SJCRH30 (cell line): ENCODE measurements at places on chromosomes 4 and X. TPM values are rescaled to one million over a fixed set of nuclear protein-coding genes. Genes with fewer than 3 reads are reported as not detected.

Gene MAPK10
- 35.5 and 46.2 TPM in 2 replicates for total RNA-seq

- DNase-seq = no peak
Observed at GRCh38 chr4:89303177-89303576, 4.4 kb downstream of the GPRIN3 start.

- peak; percentile 80 for DNase-seq
Observed at GRCh38 chrX:39605183-39605582, 492.6 kb downstream of the BCOR start.

Gene TMPRSS11A
- total RNA-seq = not detected in 2 replicates

Gene ITGB1BP2
- 4.5 and 5.0 TPM in 2 replicates for total RNA-seq

DNA sequence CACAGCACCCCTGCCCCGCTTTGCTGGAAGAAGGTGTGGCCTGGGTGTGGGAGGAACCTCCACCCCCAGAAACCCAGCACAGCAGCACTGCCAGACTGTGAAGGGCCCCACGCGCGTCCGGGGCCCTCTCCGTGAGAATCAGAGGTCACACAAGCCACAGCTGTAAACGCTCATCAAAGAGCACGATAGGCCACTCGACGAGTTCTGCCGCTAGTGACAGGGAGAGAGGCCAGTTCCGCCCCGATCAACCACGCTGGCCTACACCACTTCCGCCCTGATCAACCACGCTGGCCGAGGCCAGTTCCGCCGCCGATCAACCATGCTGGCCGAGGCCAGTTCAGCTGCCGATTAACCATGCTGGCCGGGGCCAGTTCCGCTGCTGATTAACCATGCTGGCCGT, 25.9 kb upstream of the ADRA2C start:
- DNase-seq = no peak

Gene MAB21L2
- total RNA-seq = not detected in 2 replicates

DNA sequence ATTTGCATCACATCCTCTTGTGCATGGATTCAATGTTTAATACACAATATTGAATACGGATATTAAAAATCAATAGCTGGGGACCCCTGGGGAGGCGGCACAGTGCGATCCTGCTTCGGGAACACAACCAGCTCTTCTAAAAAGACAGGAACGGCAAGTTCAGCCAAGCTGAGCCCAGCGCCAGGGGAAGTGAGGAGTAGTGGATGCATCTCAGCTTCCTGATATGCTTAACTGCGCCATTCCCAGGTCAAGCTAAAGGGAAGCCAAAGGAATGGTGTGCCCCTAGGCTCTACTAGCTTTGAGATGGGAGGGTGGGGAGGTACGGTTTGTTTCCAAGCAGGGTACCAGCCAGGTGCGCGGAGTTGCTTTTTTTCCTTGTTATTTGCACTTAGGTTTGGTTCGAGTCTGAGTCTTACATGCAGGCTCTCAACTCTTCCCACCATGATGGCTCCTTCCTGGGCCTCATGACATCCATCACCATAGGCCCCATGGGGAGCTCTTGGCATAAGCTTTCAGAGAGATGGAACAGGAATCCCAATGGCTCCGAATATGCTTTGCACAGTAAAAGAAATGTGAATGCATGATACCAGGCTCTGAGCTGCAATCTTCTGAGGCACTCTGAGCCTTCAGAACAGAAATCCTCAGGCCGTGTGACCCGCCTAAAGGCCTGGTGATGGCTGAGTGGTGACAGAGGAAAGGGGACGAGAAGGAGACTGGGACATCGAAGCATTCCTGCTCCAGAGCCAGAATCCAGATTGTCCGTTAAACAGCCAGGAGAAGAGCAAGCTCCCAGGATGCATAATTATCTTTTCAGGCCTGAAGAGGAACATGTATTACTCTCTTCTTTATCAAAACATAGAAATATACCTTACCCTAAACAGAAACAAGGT, 51.8 kb upstream of the BCOR start:
- DNase-seq = no peak

DNA sequence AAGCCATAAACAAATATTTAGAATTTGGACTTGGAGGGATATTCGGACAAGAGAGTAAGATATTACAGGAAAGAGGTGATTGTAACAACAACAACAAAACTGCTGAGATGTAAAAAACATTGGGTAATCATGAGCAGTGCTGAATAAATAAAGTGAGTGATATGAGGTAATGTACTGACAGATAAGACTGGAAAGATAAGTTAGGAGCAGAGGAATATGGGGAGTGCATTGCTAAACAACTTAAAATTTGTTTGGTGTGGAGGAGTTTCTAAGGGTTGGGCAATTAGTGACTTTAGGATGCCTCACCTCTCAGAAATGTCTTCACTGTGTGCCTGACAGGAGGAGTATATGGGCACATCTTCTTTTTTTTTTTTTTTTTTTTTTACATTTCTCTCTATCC, 637.8 kb upstream of the GRIA3 start:
- DNase-seq = no peak

DNA sequence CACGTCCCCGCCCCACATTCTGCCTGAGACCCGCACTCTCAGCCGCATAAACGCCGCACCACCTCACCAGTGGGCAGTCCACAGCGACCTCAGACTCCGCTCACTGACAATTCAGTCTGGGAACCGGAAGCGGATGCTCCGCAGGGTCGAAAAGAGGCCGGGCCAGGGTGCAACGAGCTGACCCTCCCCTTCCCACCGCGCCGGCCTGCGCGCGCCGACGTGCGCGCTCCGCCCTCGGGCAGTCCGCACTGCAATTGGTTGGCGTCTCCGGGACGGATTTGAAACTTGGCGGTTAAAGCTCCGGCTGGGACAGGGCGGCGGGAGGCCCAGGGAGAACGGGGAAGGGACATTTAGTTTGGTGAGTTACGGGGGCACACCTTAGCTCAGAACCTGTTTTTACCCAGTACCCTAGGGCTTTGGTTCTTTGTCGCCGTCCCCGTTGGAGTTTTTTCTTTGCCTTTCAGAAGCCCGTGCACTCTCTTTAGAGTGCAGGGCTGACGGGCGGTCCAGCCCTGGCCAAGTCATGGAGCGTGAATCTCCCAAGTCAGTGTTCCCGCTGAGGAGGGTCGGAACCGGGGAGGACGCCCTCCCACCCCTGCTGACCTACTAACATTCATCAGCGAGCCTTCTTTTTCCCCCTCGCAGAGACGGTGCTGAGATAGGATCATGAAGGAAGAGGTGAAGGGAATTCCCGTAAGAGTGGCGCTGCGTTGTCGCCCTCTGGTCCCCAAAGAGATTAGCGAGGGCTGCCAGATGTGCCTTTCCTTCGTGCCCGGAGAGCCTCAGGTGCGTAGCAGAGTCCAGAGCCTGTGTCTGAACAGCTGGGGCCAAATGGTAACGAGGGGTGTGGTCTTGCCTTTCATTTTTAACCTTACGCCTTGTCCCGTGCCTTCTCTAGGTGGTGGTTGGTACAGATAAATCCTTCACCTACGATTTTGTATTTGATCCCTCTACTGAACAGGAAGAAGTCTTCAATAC, at the start of the genes KIF4A and PDZD11:
Gene KIF4A, plus strand, starts transcription at position 312 of the 978 bp plus-strand sequence. Its CDS starts 355 bp downstream, at position 667.
Gene PDZD11, minus strand, starts transcription at position 135 of the 978 bp plus-strand sequence. CDS start 586 bp downstream, outside the sequence.
- DNase-seq = peak; percentile 90

DNA sequence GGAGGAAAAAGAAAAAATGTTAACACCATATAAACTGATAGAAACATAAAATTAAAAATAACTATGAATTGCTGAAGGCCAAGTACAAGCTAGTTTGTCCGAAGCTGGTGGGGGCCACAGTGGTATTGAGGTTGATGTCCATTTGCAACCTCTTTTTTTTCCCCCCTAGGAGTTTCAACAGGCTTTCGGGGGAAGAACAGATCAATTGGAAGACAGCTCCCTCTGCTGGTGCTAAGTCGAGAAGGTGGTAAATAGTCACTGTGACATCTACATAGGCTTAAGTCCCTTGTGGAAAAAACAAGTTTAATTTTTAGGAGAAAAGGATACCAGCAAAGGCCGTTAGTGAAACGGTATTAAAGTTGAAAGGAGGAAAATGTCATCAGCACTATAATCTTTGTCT, 115.7 kb upstream of the ZXDA start:
- peak; percentile 50 for DNase-seq

GRCh38 chr4:24411299-24411698, 173.1 kb downstream of the DHX15 start:
- no peak for DNase-seq

Gene POU3F4
- total RNA-seq = not detected in 2 replicates

DNA sequence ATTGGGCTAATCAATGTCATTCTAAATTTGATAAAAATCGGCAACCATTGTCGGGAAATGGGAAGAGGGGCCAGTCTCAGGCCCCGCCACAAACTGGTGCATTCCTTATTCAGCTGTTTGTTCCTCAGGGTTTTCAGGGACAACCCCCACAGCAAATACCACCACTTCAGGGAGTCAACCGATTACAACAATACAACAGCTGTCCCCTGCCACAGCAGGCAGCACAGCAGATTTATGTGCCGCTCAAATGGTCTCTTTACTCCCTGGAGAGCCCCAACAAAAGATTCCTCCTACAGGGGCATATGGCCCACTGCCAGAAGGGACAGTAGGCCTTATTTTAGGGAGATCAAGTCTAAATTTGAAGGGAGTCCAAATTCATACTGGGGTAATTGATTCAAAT, 61.8 kb downstream of the ZNF732 start:
- DNase-seq = peak; percentile 75

Gene CYSLTR1
- 0.13 and 0.36 TPM in 2 replicates for total RNA-seq

GRCh38 chr4:15333692-15334633, 93.9 kb upstream of the C1QTNF7 start:
- DNase-seq = no peak

GRCh38 chrX:155094468-155095061, 23.3 kb downstream of the BRCC3 start:
- DNase-seq = peak; percentile 11

Gene FAM241A
- 0.03 and 0.08 TPM in 2 replicates for total RNA-seq

Gene OTUD6A
- not detected in 2 replicates for total RNA-seq

GRCh38 chr4:6710282-6710681, 617 bp upstream of the MRFAP1L1 start:
- no peak for DNase-seq

GRCh38 chr4:48331577-48332330, 9.6 kb upstream of the SLAIN2 start:
- peak; percentile 35 for DNase-seq

DNA sequence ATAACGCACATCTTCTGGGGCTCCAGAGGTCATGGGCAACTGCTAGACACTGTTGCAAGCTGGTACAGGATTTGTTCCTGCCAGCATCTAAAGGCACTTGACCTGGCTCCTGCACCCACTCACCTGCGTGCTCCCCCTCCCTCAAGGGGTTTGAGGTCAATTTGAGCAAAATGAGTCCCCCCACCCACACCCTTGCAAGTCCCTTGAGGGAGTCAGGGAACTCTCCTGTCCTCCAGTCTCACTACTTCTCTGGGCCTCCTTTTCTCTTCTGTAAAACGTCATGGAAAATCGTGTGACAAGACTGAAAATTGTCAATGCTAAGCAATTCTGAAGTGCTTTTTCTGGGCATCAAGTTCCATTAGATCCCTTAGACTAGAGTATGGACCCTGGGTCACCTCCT, 39.9 kb upstream of the PGK1 start:
- no peak for DNase-seq

- no peak for DNase-seq
Observed at GRCh38 chrX:72604705-72605104, 32.1 kb upstream of the HDAC8 start.

DNA sequence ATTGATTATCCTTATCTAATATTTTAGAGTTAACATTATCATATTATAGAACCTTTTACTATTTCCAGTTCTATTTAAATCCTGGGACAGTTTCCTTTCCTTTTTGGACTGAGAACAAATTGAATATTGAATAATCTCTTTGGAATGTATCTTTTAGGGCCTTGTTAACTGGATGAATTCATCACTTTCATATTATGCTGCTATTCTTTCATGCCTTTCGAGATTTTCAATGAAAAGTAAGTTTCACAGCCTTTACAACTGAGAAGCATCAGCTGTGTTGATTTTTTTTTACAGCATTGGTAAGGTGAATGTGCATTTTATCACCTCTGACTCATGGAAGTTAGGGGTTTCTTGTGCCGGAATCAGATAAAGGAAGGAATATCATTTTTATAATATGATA, 39.6 kb downstream of the PDLIM5 start:
- DNase-seq = no peak

- no peak for DNase-seq
Observed at GRCh38 chr4:79920163-79920853, 152.7 kb downstream of the ANTXR2 start.

GRCh38 chr4:3387943-3388361, 53.8 kb upstream of the HGFAC start:
- peak; percentile 72 for DNase-seq

Gene EDNRA
- 1.1 TPM in 2 replicates for total RNA-seq

GRCh38 chr4:151808542-151808941, 47.7 kb upstream of the GATB start:
- no peak for DNase-seq

- peak; percentile 14 for DNase-seq
Observed at GRCh38 chr4:39933671-39934590, 43.8 kb downstream of the PDS5A start.

GRCh38 chr4:180261346-180261745, 1981.9 kb upstream of the TENM3 start:
- DNase-seq = no peak

- DNase-seq = no peak
Observed at GRCh38 chrX:28158019-28158777, 176.9 kb upstream of the DCAF8L1 start.

GRCh38 chr4:109044431-109044830, 258.0 kb downstream of the COL25A1 start:
- DNase-seq = no peak

- DNase-seq = no peak
Observed at GRCh38 chr4:73831569-73831968, 4.9 kb upstream of the CXCL6 start.

DNA sequence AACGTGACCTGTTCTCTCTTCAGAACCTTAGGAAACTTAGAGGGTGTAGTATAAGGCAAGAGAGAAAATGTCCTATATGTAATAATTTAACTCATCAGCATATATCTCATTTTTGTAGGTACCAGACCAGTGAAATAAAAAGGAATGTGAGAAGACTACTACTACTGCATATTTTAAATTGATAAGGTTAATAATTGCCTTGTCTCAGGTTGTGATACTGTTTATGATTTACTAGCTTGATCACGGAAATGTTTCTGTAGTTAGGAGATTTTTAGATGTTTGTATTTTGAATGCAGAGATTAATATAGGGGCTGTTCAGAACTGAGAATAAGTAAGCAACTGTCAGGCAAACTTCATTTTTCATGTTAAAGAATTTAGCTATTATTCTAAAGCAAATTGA, 1563.4 kb downstream of the C4orf33 start:
- DNase-seq = no peak

- DNase-seq = peak; percentile 33
Observed at GRCh38 chr4:67080046-67080557, 465.2 kb downstream of the CENPC start.

Gene IDH3G
- total RNA-seq = 34.3 and 35.0 TPM in 2 replicates

GRCh38 chrX:18574591-18574990, 97.3 kb downstream of the RS1 start:
- DNase-seq = peak; percentile 65

GRCh38 chrX:45849261-45849862, 648.7 kb upstream of the DIPK2B start:
- DNase-seq = no peak

GRCh38 chr4:110271986-110272385, 73.6 kb upstream of the ELOVL6 start:
- no peak for DNase-seq

- no peak for DNase-seq
Observed at GRCh38 chrX:22486296-22486695, 213.6 kb downstream of the CBLL2 start.

GRCh38 chr4:25123236-25123635, 37.0 kb downstream of the SEPSECS start:
- no peak for DNase-seq

- DNase-seq = no peak
Observed at GRCh38 chrX:81355436-81355835, 153.5 kb downstream of the SH3BGRL start.

Gene NSUN7
- 1.5 and 2.0 TPM in 2 replicates for total RNA-seq
